HuH-7.5 (cell line): ENCODE measurements at places on chromosomes 13 and 19.

- peak; percentile 96 for DNase-seq
Observed at GRCh38 chr19:10292206-10292788, 2.5 kb downstream of the ICAM5 start.

DNA sequence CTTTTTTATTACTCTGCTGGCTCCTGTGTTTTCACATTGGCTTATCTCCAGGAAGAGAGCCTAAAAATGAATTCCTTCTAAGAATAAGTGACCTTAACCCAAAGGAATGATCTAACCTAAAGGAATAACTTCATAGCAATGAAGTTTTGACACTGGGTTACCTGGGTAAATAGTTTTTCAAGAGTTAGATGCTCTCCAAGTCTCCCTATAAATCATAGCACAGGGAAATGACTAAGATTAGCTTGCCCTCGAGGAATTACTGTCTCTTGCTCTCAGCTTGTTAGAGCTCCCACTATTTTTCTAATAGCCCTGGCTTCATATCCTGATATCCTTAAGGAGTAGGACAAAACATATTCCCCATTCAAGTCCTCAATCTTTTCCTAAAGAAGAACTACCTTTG, 66.3 kb downstream of the SPRY2 start:
- no peak for DNase-seq

DNA sequence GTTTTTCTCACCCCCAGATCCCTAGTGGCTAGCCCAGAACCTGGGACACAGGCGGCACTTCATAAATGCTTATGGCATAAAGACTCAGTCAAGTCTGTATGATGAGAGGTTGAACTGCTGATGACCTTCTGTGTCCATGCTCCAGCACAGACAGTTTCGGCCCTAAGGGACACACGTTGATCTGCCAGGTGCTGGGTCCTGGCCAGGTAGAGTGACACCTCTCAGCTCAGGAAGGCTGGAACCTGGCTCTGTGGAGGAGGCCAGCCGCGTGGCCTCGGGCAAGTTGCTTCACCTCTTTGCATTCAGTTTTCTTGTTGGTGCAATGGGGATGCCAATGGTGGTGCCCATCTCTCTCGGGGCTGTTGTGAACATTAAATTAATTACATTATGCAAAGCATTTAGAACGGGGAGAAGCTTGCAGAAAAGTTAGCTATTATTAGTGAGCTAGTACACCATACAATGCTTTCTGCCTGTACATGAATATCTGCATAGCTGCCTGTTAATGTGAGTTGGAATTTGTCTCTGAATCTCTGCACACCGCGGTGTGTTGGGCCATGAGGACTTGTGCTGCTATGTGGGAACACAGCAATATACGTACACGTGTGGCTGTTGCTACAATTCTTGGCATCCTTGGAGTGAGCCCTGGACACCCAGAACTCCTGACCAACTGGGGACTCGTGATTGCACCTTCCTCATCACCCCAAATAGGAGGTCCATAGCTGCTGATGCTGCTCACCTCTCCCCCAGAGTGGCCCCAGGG, 8.4 kb downstream of the GADD45B start:
- DNase-seq = no peak

DNA sequence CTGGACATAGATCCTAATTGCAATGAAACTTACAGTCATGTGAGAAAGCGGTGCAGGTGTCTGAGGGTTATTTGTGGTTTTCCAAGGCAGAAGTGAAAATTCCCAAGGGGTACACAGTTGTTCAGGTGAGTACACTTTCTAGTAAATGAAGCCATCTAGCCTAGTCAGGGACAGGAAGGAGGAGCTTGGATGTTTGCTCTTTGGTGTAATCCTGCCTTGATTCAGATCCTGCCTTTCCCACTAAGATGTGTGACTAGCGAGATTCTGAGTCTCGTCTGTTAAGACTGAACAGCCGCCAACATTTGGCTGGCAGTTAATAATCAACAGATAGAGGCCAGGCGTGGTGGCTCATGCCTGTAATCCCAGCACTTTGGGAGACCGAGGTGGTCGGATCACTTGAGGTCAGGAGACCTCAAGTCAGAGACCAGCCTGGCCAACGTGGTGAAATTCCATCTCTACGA, 2.5 kb downstream of the RPS9 start:
- DNase-seq = no peak

DNA sequence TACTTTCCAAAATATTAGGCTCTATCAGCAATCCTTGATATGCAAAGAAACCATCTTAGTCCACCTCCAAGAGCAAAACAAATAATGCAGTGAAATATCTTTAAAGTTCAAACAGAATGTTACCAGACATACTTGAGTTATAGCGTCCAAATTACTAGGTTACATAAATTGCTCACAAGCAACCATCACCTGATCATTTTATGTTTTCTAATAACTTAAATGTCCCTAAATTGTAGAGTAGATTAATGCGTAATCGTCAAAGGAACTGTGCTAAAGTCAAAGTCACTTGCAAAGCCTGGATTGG, 350.6 kb upstream of the ARGLU1 start:
- no peak for DNase-seq

DNA sequence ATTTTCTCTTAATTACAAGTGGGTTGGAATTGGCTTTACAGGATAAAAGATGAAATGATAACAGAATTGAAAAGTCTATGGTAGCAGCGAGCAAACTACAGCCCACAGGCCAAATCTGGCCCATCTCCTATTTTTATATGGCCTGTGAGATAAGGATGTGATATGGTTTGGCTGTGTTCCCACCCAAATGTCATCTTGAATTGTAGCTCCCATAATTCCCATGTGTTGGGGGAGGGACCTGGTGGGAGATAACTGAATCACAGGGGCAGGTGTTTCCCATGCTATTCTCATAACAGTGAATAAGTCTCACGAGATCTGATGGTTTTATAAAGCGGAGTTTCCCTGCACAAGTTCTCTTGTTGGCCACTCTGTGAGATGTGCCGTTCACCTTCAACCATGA, 19.0 kb downstream of the CRYL1 start:
- no peak for DNase-seq

DNA sequence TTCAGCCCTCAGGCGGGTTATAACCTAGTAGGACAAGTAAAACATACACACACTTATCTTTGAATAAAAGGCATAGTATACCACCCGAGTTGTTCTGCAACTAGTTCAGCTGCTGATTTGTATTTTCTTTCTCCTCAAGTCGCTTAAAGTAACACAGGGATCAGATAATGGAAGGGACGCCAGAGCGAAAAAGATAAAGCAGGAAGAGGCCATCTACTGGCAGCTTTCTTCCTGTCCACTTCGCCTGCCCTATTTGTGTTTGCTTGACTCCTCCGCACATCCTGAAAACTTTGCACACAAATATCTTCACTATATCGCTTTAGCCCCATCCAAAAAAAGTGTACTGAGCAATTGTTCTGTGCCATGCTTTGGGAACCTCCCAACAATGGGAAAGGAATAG, 238.0 kb upstream of the SOX21 start:
- DNase-seq = no peak

- no peak for DNase-seq
Observed at GRCh38 chr13:29702912-29703351, 107.4 kb upstream of the SLC7A1 start.

GRCh38 chr13:113035213-113035800, 66.3 kb downstream of the MCF2L start:
- no peak for DNase-seq

GRCh38 chr19:3163230-3163886, 15.2 kb upstream of the S1PR4 start:
- peak; percentile 94 for DNase-seq

DNA sequence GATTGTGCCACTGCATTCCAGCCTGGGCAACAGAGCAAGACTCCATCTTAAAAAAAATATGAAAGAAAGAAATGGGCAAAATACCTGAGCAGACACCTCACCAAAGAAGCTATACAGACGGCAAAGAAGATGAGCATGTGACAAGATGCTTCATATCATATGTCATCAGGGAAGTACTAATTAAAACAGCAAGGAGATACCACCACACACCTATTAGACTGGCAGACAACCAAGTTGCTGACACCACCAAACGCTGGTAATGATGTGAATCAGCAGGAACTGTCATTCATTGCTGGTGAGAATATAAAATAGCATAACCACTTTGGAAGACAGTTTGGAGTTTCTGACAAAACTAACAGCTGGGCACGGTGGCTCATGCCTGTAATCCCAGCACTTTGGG, 11.5 kb upstream of the TFDP1 start:
- no peak for DNase-seq

DNA sequence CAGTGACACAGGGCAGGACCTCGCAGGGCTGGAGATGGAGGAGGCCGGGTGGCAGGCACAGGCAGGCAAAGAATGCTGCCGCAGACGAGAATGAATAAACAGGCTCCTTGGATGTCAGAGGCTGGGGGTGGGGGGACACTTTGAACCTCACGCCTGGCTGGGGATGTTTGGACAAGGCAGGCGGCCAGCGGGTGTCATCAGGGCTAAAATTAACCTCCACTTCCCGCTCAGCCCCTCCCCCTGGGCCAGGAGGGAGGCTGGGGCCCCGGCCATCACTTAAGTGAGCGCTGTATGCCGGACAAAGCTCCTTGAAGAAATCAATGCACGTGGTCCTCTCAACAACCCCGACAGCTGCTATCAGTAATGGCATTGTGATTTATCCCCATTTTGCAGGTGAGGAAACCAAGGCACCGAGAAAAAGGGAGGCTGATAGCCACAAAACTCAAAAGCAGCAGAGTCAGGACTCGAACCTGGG, 10.3 kb upstream of the FUT5 start:
- peak; percentile 83 for DNase-seq

DNA sequence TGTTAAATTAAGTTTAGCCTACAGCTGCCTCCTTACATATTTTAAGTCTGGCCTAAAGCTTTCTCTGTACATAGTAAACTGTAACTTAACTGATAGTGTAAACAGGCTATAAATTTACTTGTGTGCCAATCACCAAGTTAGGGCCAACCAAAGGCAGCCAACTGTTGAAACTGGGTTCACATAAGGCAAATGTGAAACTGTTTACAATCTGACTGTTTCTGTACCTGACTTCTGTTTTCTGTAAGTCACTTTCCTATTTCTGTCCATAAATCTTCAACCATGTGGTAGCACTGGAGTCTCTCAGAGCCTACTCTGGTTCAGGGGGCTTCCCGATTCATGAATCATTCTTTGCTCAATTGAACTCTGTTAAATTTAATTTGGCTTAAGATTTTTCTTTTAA, 103.1 kb downstream of the RAP2A start:
- DNase-seq = no peak

- DNase-seq = no peak
Observed at GRCh38 chr13:28564030-28564429, 69.1 kb upstream of the FLT1 start.

GRCh38 chr13:36965767-36966166, 33.4 kb downstream of the ALG5 start:
- no peak for DNase-seq
